ENCODE measurements at places on chromosomes 7 and 10. TPM values are rescaled to one million over a fixed set of nuclear protein-coding genes. Genes with fewer than 3 reads are reported as not detected.

DNA sequence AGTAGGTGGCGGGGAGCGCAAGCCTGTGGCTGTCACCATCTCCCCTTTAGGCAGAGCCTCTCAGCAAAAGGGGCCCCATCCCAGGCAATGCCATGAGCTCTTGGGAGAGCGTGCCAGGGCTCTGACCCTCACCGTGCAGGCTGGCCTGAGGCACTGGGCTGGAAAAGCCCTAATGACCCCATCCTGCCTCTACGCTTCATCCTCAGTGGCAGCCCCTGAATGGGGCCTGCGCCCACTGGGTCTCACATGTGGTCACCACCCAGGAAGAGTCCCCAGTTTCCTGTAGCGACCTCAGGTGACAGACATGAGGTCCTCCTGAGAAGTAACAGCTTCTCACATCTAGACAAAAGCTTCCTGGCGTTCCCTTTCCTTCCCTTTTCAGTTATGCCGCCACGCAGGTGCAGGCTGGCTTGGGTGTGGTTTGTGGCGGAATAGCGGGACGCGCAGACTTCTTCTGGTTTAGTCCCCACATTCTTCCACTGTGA, 59.2 kb downstream of the CLEC2L start:
- no peak for DNase-seq

DNA sequence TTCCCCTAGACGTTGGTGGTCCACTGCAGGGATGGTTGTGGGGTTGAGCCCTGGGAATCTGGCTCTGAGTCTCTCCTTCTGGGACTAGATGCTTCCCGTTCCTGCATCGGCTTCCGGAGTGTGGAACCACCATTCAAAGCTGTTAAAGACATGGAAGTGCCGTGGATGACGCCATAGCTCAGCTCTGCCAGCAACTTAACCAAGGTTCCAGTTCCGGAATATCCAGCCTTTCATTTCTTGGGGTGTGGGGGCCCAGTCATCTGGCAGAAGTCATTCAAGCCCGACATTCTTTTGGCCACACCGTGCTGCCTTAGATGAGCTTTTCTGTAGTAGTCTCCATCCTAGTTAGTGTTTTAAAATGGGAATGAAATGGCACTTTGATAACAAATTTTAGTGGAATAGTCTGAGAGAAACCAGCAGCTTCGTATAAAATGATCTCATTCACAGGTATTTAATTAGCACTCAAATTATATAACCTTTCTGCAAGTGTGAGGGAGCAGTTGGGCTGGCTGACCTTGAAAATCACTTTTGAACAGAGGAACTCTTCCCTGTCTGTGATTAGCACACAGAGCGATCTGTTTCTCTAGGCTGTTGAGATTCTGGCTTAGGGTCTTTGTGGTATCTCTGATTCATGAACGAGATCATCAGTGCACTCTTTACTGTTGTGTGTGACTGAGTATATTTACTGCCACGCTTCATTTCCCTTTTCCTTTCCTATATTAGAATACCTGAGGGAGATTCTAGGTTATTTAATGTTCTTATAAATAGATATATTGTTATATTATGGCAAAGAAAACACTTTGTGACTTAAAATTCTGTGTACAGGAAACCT, 19.9 kb downstream of the LMTK2 start:
- peak; percentile 24 for DNase-seq

- DNase-seq, result no peak
Measured at GRCh38 chr10:28674782-28675181, 2.5 kb upstream of the BAMBI start.

DNA sequence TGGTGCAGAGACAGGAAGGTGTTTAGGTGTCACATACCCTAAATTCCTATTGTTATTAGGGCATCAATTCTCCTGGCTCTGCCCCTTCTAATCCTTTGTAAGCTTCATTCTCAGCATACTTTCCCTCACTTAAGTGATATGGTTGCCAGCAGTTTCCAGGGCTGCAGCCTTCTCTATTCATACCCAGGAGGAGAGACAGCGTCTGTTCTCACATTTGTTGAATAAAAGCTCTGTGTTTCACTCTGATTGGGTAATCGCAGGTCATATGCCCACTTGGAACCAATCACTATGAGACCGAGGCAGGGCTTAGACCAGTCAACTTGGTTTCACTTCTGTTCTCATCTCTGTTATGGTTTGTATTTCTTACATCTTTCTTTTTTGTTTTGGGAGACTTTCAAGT, 109.6 kb upstream of the MTPN start:
- DNase-seq, result peak; percentile 53

GRCh38 chr7:74219416-74219815, 9.6 kb downstream of the LAT2 start:
- no peak for DNase-seq

- no peak for DNase-seq
Measured at GRCh38 chr7:139855498-139856270, 26.6 kb downstream of the TBXAS1 start.

DNA sequence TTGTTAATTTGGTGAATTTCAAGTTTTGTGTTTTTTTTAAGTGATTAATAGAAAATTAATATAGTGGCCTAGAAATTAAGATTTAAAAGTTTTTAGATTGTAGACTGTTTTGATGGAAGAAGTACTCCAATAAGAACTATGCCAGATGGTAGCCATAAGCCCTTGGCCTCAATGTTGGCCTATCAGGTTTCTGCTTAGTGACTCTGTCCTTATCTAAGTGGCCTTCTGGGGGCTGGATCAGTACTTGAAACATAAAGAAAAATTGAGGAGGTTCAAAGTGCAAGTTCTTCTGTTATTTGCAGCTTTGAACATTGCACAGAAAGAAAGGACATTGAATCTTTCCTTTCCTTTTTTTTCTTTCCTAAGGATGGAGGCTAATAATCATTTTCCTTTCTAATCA, 9.9 kb downstream of the CCDC126 start:
- DNase-seq, result no peak

GRCh38 chr7:50853311-50853710, 70.6 kb upstream of the GRB10 start:
- DNase-seq, result no peak

- DNase-seq, result no peak
Measured at GRCh38 chr10:2282202-2282601, 544.9 kb upstream of the ADARB2 start.

- no peak for DNase-seq
Measured at GRCh38 chr10:71657604-71658466, 61.7 kb downstream of the C10orf105 start.

DNA sequence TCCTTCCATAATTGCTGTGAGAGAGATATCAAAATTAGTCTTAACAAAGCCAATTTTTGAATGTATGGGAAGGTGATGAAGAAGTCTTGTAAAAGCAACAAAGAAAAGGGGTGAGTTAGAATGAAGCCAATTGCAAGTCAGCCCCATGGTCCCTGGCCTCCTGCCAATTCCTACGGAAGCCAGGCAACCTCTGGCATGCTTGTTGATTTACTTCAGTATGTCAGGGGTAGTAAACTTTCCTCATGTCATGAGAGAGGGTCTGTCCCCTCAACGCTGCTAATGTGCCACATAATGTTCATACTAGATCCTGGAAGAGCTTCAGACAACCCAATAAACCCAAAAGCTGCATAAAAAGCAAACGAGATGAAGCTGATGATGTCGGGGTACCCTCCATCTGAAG, 159.1 kb upstream of the YAE1 start:
- no peak for DNase-seq

GRCh38 chr10:45427970-45428366, 54.0 kb downstream of the ALOX5 start:
- no peak for DNase-seq

DNA sequence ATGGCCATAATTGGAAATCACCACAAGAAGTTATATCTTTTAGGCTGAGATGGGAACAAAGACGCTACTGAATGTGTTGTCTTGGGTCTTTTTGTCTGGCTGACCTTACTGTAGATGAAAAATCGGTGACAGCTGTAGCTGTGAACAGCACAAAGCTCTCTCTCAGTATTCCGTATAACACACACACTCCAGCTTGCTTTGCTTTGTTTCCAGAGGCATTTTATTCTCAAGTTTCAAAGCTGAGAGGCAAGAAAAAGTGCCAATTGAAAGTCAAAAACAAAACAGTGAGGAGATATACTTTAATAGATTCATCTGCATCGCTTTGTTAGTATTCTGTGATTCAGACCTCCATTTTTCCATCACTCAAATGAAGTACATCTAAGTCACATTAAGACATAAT, 39.6 kb upstream of the CABCOCO1 start:
- DNase-seq, result no peak

GRCh38 chr10:98253499-98253898, 14.5 kb downstream of the LOXL4 start:
- no peak for DNase-seq

- no peak for DNase-seq
Measured at GRCh38 chr7:21542891-21543527, at the start of gene DNAH11. Gene DNAH11 (plus strand): TSS chr7:21543039. CDS start chr7:21543246, 207 bp downstream.

DNA sequence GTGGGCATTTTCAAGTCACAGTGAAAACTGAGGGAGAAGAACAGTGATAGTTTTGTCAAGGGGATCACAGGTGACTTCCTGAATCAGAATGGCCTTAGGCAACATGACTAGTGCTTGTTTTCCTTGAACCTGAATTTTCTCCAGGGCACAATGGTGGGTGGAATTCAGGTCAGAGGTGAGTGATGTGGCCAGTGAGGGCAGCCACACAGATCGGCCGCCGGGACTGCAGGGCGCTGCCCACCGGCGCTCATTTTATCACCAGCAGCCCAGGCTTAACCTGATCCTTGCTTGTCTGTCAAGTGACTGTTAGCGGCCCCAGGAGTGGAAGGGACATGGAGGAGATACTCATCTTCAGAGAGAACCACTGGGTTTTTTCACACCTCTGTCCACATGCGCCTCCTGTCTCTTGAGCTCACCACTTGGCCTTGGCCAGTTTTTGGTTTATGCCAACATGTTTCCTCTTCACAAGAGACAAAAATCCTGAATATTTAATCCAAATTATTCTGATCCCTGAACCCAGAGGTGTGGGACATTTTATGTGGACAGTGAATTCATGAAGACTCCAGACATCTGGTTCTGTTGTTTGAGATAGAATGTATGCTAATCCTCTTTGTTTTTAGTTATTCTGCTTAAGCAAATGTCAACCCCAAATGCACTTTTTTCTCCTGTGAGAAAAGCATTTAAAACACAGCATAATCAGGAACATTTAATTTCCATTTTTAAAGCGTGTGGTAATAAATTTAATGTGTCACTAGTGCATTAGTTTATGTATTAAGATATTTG, 108.7 kb downstream of the DOCK1 start:
- DNase-seq, result no peak

CPVL gene
- 30.7 TPM for total RNA-seq

LIPF gene
- total RNA-seq, result not detected

HOXA6 gene
- total RNA-seq, result 1.3 TPM

ASL gene
- 71.4 TPM for total RNA-seq

CACNB2 gene
- not detected for total RNA-seq

AKR1E2 gene
- total RNA-seq, result not detected

Data from HepG2 (cell line).